ENCODE measurements at places on chromosomes 1 and 21.

GRCh38 chr1:203139976-203140475 is 12.5 kb downstream of the ADORA1 start:
- DNase-seq = no peak

DNA sequence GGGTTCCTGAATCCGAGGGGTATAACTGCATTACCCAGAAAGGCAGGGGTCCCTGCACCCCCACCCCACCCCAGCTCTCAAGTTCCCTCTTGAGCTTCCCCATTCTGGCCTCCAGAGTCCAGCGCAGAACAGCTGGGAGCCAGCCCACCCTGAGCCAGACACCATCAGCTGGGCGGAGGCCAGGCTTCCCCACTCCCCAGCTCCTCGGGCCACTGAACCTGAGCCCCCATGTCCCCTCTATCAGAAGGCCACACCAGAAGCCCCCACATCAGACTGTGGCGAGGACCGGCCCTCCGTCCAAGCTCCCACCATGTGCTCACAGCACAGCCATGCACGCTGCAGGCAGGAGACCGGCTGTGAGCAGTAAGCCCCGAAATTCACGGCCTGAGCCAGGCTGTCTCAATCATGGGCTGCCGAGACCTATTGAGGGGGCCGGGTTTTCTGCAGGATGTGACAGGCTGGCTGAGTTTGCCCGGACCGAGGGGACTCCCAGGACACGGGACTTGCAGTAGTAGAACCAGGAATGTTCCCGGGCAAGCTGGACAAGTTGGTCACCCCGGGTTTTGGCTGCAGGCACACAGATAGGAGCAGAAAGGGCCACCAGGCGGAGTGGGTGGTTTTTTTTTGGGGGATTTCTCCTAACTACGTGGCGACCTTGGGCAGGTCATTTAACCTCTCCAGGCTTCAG is 25.5 kb upstream of the TNFRSF1B start:
- DNase-seq = no peak

- DNase-seq = no peak
Observed at GRCh38 chr1:168897249-168897648, 168.2 kb upstream of the DPT start.

DNA sequence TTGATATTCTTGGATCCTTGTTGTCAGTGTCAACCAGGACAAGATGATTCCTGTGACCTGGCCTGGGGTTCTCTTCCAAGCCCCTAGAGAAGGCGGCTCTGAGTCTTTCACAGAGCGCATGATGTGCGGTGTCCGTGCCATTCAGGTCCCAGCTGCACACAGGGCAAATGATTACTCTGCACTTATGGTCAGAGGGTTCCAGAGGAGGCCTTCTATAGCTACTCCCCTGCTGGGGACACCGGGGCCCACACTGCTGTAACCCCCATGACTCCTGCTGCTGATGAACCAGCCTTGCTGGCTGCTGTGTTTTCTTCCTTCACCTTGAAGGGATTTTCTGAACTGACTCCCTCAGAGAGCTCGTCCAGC is 1.5 kb downstream of the PTGFRN start:
- DNase-seq = no peak

- DNase-seq = no peak
Observed at GRCh38 chr1:29789221-29789909, 553.0 kb downstream of the PTPRU start.
